ENCODE measurements at places on chromosomes 3 and 15.

DNA sequence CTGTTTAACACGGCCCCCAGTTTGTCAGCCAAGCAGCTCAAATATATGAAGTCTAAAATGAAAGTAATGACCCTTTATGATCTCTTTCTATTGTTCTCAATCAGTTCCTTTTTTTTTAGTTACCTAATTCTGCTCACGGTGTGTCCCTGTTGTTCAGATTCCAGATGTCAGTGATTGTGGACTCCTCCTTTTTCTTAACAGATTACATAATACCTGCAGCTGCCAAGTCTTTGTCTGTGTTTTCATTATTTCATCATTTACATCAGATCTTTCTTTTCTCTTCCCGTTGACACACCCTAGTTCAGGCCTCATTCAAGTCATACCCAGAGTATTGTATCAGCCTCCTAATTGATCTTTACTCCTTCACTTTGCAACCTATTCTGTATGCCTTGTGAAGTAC lies 56.1 kb upstream of the SKIL start:
- peaks cover 3% of the 10 kb centered on the region for H3K36me3 ChIP-seq
- H3K4me3 ChIP-seq: no peak overlapping the region
- H3K4me1 ChIP-seq: peaks cover 12% of the 10 kb centered on the region

GRCh38 chr3:70737666-70738290 lies 425.3 kb upstream of the MDFIC2 start:
- peaks cover 15% of the 10 kb centered on the region for H3K27me3 ChIP-seq
- DNase-seq: no peak
- no peak overlapping the region for H3K4me3 ChIP-seq
- no peak overlapping the region for H3K27ac ChIP-seq
- no peaks in the 10 kb centered on the region for H3K36me3 ChIP-seq
- peaks cover 6% of the 10 kb centered on the region for H3K4me1 ChIP-seq

GRCh38 chr15:67174446-67174845 lies 80.0 kb downstream of the AAGAB start:
- H3K27ac ChIP-seq: peak overlapping the region; percentile 42
- DNase-seq: no peak
- no peaks in the 10 kb centered on the region for H3K27me3 ChIP-seq
- peaks cover 68% of the 10 kb centered on the region for H3K36me3 ChIP-seq

DNA sequence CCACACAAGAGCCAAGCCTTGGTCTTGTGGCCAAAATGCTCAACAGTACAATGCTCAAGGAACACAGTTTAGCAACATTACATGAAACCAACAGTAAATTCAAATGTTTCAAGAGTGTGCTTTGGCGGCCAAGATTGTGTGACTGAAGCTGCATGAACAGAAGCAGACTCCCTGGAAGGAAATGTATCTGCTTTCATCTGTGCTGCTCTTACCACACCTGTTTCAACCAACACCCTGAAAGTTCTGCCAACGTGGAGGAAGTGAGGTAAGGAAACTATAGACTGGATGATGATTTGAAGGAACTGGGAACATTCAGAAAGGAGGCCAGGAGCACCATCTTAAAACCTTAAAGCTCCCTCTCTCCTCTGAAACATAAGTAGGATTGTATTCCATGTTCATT lies 55.7 kb downstream of the MB21D2 start:
- H3K27ac ChIP-seq: no peak overlapping the region
- H3K27me3 ChIP-seq: no peaks in the 10 kb centered on the region

- H3K36me3 ChIP-seq: no peaks in the 10 kb centered on the region
- H3K4me3 ChIP-seq: no peak overlapping the region
- H3K4me1 ChIP-seq: peaks cover 94% of the 10 kb centered on the region
- H3K27me3 ChIP-seq: no peaks in the 10 kb centered on the region
- peak overlapping the region; percentile 26 for H3K27ac ChIP-seq
These were observed 5.1 kb downstream of the FAM43A start for GRCh38 chr3:194690501-194691372.

GRCh38 chr15:80695911-80696661 lies 976 bp downstream of the ABHD17C start:
- peak overlapping the region; percentile 92 for H3K27ac ChIP-seq
- H3K4me1 ChIP-seq: peaks cover 22% of the 10 kb centered on the region
- H3K36me3 ChIP-seq: no peaks in the 10 kb centered on the region
- no peak for DNase-seq
- H3K27me3 ChIP-seq: peaks cover 10% of the 10 kb centered on the region

GRCh38 chr15:84826369-84826823 lies 9.2 kb downstream of the ALPK3 start:
- DNase-seq: no peak
- H3K27ac ChIP-seq: no peak overlapping the region
- no peak overlapping the region for H3K4me3 ChIP-seq
- H3K36me3 ChIP-seq: no peaks in the 10 kb centered on the region
- no peaks in the 10 kb centered on the region for H3K27me3 ChIP-seq

DNA sequence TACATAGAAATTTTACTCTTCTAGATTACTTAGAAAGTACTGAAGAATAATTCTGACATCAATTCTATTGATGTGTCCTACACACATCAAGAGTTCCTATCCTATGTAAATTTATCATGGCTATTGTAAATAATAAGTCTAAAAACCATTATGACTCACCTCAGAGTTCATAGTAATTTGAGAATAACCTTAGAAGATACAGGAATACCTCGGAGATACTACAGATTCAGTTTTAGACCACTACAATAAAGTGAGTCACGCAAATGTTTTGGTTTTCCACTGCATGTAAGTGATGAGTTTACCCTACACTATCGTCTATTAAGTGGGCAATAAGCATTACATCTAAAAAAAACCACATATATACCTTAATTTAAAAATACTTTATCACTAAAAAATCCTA lies 74.8 kb downstream of the NR1I2 start:
- DNase-seq: no peak
- peaks cover 45% of the 10 kb centered on the region for H3K36me3 ChIP-seq
- H3K4me3 ChIP-seq: no peak overlapping the region
- H3K27me3 ChIP-seq: no peaks in the 10 kb centered on the region
- no peaks in the 10 kb centered on the region for H3K4me1 ChIP-seq

DNA sequence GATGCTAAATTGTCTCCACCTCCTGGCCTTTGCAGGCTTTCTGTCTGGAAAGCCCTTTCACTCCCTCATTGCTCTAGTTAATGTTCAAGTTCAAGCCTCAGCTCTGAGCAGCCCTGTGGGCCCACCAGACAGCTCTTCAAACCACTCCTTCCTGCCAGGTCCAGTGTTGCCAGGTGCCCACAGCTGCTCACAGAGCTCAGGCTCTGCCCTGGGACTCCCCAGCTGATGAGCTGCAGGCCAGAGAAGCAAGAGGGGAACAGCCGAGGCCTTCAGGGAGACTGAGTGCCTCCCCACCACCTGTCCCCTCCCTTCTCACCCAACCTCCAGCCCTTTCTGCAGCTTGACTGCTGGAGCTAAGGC lies 1.3 kb upstream of the ZBTB47 start:
- H3K27me3 ChIP-seq: peaks cover 20% of the 10 kb centered on the region
- no peak for DNase-seq
- H3K4me1 ChIP-seq: peaks cover 15% of the 10 kb centered on the region
- no peak overlapping the region for H3K27ac ChIP-seq

DNA sequence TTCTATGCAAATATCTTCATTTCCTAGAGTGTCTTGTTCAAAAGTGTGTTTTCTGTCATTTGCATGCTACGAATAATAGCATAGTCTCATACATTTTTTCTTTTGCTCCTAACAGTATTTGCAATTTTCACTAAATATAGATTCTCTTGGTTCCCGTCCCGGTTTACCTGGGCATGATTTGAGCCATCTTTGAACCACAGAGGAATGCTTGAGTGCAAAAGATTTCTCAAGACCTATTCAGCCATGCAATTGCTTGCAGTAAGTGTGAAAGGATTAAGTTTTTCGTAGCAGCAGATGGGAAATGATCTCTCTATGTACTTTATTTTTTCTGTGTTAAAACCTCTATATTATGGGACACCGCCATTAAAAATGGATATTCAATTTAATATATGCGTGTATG lies 733.0 kb downstream of the ZPLD1 start:
- H3K4me3 ChIP-seq: no peak overlapping the region
- H3K4me1 ChIP-seq: no peaks in the 10 kb centered on the region
- H3K27me3 ChIP-seq: no peaks in the 10 kb centered on the region
- H3K27ac ChIP-seq: no peak overlapping the region
- H3K36me3 ChIP-seq: no peaks in the 10 kb centered on the region

- no peak for DNase-seq
- no peaks in the 10 kb centered on the region for H3K27me3 ChIP-seq
- H3K4me3 ChIP-seq: no peak overlapping the region
These were observed 1277.6 kb downstream of the ZPLD1 start for GRCh38 chr3:103712320-103713008.

GRCh38 chr3:16309558-16309957 lies 44.5 kb downstream of the OXNAD1 start:
- peaks cover 44% of the 10 kb centered on the region for H3K4me1 ChIP-seq
- H3K36me3 ChIP-seq: peaks cover 50% of the 10 kb centered on the region
- DNase-seq: no peak
- peak overlapping the region; percentile 8 for H3K4me3 ChIP-seq
- H3K27me3 ChIP-seq: no peaks in the 10 kb centered on the region

GRCh38 chr3:31253782-31254181 lies 278.9 kb upstream of the STT3B start:
- peaks cover 4% of the 10 kb centered on the region for H3K27me3 ChIP-seq
- no peak overlapping the region for H3K4me3 ChIP-seq
- no peak for DNase-seq
- H3K36me3 ChIP-seq: no peaks in the 10 kb centered on the region
- H3K27ac ChIP-seq: no peak overlapping the region
- H3K4me1 ChIP-seq: peaks cover 10% of the 10 kb centered on the region

- DNase-seq: no peak
- no peak overlapping the region for H3K4me3 ChIP-seq
- H3K27ac ChIP-seq: no peak overlapping the region
- H3K36me3 ChIP-seq: no peaks in the 10 kb centered on the region
- H3K4me1 ChIP-seq: no peaks in the 10 kb centered on the region
These were observed 124.4 kb upstream of the LIPC start for GRCh38 chr15:58307313-58307961.

GRCh38 chr3:157785102-157785826 lies 282.0 kb upstream of the VEPH1 start:
- H3K27ac ChIP-seq: no peak overlapping the region
- H3K27me3 ChIP-seq: no peaks in the 10 kb centered on the region
- DNase-seq: no peak
- H3K4me1 ChIP-seq: no peaks in the 10 kb centered on the region
- no peak overlapping the region for H3K4me3 ChIP-seq

- H3K4me3 ChIP-seq: no peak overlapping the region
- DNase-seq: no peak
- no peak overlapping the region for H3K27ac ChIP-seq
- H3K27me3 ChIP-seq: no peaks in the 10 kb centered on the region
- no peaks in the 10 kb centered on the region for H3K36me3 ChIP-seq
These were observed 309.7 kb downstream of the LSAMP start for GRCh38 chr3:116135457-116136085.

- DNase-seq: no peak
- no peak overlapping the region for H3K27ac ChIP-seq
- no peak overlapping the region for H3K4me3 ChIP-seq
- H3K4me1 ChIP-seq: no peaks in the 10 kb centered on the region
These were observed 115.0 kb downstream of the RAP2B start for GRCh38 chr3:153277029-153277428.

DNA sequence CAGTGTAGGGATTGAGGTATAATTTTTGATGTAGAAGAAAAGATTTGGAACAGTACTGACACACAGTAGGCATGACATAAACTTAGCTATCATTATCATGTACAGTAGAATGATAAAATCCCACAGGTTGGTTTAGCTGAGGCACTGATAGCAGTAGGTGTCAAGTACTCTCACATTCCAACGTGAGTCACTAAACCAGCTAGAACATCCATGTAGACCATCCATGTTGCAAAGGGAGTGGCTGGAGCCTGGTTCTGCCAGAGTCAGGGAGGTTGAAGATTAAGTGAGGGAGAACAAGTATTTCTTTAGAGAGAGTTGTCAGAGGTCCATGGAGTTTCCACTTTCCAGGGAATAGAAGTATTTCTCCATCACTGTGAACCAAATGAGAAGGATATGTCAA lies 157.2 kb upstream of the TMEM108 start:
- H3K4me3 ChIP-seq: no peak overlapping the region
- H3K27ac ChIP-seq: no peak overlapping the region
- H3K36me3 ChIP-seq: no peaks in the 10 kb centered on the region
- no peaks in the 10 kb centered on the region for H3K4me1 ChIP-seq
- no peak for DNase-seq

- no peak for DNase-seq
- no peak overlapping the region for H3K4me3 ChIP-seq
- no peaks in the 10 kb centered on the region for H3K4me1 ChIP-seq
- H3K27me3 ChIP-seq: no peaks in the 10 kb centered on the region
- H3K27ac ChIP-seq: no peak overlapping the region
These were observed 181.4 kb downstream of the NTRK3 start for GRCh38 chr15:88075102-88075501.

DNA sequence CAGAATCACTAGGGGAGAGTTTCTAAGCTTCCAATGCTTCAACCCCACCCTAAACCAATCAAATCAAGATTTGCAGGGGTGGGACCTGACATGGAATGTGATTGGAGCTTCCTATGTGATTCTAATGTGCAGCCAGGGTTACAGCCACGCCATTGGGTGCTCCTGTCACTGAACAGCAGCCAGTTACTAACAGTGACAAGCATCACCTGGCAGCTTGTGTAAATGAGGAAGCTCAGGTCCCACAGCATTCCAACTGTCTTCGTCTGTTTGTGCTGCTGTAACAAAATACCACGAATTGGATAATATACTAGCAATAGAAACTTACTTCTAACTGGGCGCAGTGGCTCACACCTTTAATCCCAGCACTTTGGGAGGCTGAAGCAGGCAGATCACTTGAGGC lies 294.9 kb downstream of the SHQ1 start:
- no peak for DNase-seq
- no peak overlapping the region for H3K4me3 ChIP-seq
- H3K36me3 ChIP-seq: peaks cover 24% of the 10 kb centered on the region
- peaks cover 4% of the 10 kb centered on the region for H3K27me3 ChIP-seq
